Kidney (tissue), 22 donors: ENCODE measurements at places on chromosomes 1 and 21. TPM values are rescaled to one million over a fixed set of nuclear protein-coding genes. Genes with fewer than 3 reads are reported as not detected.

Gene TMEM82
- 2.0 TPM for total RNA-seq

GRCh38 chr1:26387447-26387846 lies 14.9 kb upstream of the ZNF683 start:
- H3K36me3 ChIP-seq, result no peaks in the 10 kb centered on the region
- H3K27ac ChIP-seq, result no peak overlapping the region
- H3K27me3 ChIP-seq, result no peaks in the 10 kb centered on the region
- no peak overlapping the region for H3K4me3 ChIP-seq
- DNase-seq, result no peak
- no peaks in the 10 kb centered on the region for H3K4me1 ChIP-seq

DNA sequence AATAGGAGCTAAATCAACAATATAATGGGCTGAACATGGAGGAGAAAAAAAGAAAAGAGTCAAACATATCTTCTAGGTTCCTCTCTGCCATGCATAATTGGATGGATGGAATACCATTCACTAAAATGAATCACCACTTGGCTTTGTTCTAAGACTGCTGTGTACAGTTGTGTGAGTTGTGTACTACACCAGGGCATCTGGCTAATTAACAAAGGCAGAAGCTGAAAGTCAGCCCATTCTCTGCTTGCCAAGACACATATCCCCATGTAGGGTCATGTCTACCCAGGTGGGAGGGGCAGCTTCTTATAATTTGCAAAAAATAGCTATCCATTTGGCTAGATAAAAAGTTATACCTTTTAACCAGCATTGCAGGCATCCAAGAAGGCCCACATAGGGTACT lies 21.0 kb downstream of the JUN start:
- H3K27me3 ChIP-seq, result no peaks in the 10 kb centered on the region
- H3K4me3 ChIP-seq, result no peak overlapping the region
- H3K4me1 ChIP-seq, result no peaks in the 10 kb centered on the region

GRCh38 chr1:40432644-40433390 lies 17.5 kb upstream of the ZFP69B start:
- no peaks in the 10 kb centered on the region for H3K36me3 ChIP-seq
- no peak overlapping the region for H3K4me3 ChIP-seq
- no peak for DNase-seq
- H3K27ac ChIP-seq, result no peak overlapping the region
- no peaks in the 10 kb centered on the region for H3K4me1 ChIP-seq

- no peak for DNase-seq
- peaks cover 71% of the 10 kb centered on the region for H3K4me1 ChIP-seq
- peak overlapping the region; percentile 71 for H3K27ac ChIP-seq
- no peak overlapping the region for H3K4me3 ChIP-seq
These were observed 19.9 kb downstream of the SOX13 start for GRCh38 chr1:204092632-204093420.

DNA sequence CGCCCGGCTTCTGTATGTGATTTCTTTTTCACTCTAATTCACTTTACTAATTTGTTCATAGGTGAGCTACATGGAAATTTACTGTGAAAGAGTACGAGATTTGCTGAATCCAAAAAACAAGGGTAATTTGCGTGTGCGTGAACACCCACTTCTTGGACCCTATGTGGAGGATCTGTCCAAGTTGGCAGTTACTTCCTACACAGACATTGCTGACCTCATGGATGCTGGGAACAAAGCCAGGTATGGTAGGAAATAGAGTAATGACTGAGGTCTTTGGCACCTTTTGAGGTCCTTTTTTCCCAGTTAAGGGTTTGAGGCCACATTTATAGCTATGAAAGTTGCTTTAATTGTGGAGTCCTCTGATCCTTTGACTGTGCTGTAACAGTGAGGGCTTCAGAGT lies 56.9 kb downstream of the KIF1B start:
- no peak overlapping the region for H3K4me3 ChIP-seq
- H3K36me3 ChIP-seq, result peaks cover 17% of the 10 kb centered on the region
- no peak for DNase-seq
- no peaks in the 10 kb centered on the region for H3K27me3 ChIP-seq

Gene B4GALT3
- 22.9 TPM for total RNA-seq

GRCh38 chr1:49995734-49996133 lies 28.0 kb downstream of the AGBL4 start:
- no peaks in the 10 kb centered on the region for H3K36me3 ChIP-seq
- no peak for DNase-seq
- no peaks in the 10 kb centered on the region for H3K4me1 ChIP-seq
- H3K4me3 ChIP-seq, result no peak overlapping the region
- H3K27ac ChIP-seq, result no peak overlapping the region
- H3K27me3 ChIP-seq, result no peaks in the 10 kb centered on the region

GRCh38 chr1:150429805-150430204 lies 57.4 kb upstream of the TARS2 start:
- no peak overlapping the region for H3K4me3 ChIP-seq
- no peaks in the 10 kb centered on the region for H3K36me3 ChIP-seq
- no peak overlapping the region for H3K27ac ChIP-seq
- no peak for DNase-seq
- no peaks in the 10 kb centered on the region for H3K27me3 ChIP-seq

DNA sequence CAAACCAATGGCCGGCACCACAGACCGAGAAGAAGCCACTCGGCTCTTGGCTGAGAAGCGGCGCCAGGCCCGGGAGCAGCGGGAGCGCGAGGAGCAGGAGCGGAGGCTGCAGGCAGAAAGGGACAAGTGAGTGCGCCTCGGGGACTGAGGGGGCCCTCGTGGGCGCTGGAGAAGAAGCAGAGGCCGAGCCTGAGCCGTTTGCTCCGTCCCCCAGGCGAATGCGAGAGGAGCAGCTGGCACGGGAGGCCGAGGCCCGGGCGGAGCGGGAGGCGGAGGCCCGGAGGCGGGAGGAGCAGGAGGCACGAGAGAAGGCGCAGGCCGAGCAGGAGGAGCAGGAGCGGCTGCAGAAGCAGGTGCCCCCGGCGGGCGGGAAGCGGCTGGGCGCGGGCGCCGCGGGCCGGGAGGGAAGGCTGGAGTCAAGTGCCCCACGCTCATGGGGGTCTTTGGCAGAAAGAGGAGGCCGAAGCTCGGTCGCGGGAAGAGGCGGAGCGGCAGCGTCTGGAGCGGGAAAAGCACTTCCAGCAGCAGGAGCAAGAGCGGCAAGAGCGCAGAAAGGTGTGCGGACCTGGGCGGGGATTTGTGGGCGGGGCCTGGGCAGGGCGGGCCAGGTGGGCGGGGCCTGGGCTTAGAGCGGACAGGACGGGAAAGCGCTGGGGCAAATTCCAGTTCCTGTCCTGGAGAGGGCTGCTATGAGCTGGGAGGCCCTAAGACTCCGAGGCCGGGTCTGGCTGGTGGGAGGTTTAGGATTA lies 22.7 kb downstream of the MAP7D1 start:
- DNase-seq, result peak; percentile 87
- H3K27ac ChIP-seq, result no peak overlapping the region
- H3K4me3 ChIP-seq, result no peak overlapping the region
- H3K36me3 ChIP-seq, result peaks cover 29% of the 10 kb centered on the region

DNA sequence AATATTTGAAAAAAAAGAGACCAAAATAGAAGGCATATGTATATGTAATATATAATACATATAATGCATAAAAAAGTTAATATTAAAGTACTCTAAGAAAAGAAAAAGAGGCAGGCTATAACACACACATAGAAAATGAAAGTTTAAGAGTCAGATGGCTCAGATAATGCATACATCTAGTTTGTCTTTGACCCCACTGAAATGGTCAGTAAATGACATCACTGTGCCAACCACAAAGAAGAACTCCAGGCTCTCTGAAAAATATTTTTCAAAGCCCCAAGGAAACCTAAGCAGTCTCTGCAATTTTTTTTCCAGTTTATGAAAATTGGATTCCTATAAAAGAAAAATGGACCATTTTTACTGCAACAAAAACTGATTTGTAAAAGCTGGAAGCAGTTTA lies 55.4 kb upstream of the SCYL3 start:
- H3K27me3 ChIP-seq, result no peaks in the 10 kb centered on the region
- H3K4me1 ChIP-seq, result no peaks in the 10 kb centered on the region
- no peak for DNase-seq
- H3K27ac ChIP-seq, result no peak overlapping the region
- no peak overlapping the region for H3K4me3 ChIP-seq
- H3K36me3 ChIP-seq, result no peaks in the 10 kb centered on the region

DNA sequence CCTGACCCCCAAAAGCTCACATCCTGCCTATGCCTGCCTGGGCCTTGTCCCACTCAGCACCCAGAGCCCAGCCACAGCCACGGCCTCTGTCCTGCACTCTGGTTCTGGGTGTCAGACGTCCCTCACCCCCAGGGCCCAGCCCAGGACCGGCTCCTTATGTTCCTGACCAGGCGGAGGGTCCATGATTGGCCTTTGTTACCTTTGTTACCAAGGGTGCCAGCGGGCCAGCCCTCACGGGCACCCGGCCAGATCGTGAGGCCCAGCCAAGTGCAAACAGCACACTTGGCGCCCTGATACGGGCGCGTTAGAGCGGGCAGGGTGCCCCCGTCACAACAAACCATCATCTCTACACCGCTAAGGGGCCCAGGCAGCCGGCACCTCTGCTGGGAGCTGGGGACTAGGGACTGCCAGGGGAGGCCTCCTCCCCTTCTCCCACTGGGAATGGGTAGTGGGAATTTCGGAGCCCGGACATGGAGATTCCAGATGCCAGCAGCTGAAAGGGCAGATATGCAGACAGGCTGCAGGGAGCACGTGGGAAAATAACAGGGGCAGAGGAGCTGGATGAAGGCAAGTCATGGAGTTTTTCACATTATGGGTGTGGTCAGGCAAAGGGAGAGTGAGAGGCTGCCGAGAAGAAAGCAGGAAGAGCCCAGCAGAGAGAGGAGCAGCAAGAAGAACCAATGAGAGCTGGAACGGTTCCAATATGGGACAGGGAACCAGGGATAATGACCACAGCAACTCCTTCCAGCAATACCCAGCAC lies 22.1 kb downstream of the HSPG2 start:
- no peaks in the 10 kb centered on the region for H3K36me3 ChIP-seq
- no peak overlapping the region for H3K4me3 ChIP-seq
- H3K4me1 ChIP-seq, result peaks cover 42% of the 10 kb centered on the region
- no peak for DNase-seq
- H3K27ac ChIP-seq, result peak overlapping the region; percentile 43

GRCh38 chr1:243253926-243254232 lies 1.2 kb downstream of the CEP170 start:
- H3K36me3 ChIP-seq, result no peaks in the 10 kb centered on the region
- H3K27me3 ChIP-seq, result no peaks in the 10 kb centered on the region
- H3K27ac ChIP-seq, result peak overlapping the region; percentile 89
- peak overlapping the region; percentile 96 for H3K4me3 ChIP-seq
- H3K4me1 ChIP-seq, result peaks cover 6% of the 10 kb centered on the region
- DNase-seq, result no peak

GRCh38 chr1:4048076-4048475 lies 148.0 kb upstream of the C1orf174 start:
- H3K4me1 ChIP-seq, result no peaks in the 10 kb centered on the region
- H3K27me3 ChIP-seq, result no peaks in the 10 kb centered on the region
- H3K36me3 ChIP-seq, result no peaks in the 10 kb centered on the region
- no peak overlapping the region for H3K27ac ChIP-seq
- DNase-seq, result no peak

Gene ADGRL4
- total RNA-seq, result 43.0 TPM

GRCh38 chr1:111110197-111110899 lies 29.5 kb downstream of the DRAM2 start:
- no peak overlapping the region for H3K27ac ChIP-seq
- H3K27me3 ChIP-seq, result no peaks in the 10 kb centered on the region
- no peaks in the 10 kb centered on the region for H3K36me3 ChIP-seq

Gene TAL1
- total RNA-seq, result 6.5 TPM

Gene CYP4A11
- total RNA-seq, result 23.0 TPM

Gene GLMN
- 7.9 TPM for total RNA-seq

Gene RAVER2
- total RNA-seq, result 9.4 TPM

DNA sequence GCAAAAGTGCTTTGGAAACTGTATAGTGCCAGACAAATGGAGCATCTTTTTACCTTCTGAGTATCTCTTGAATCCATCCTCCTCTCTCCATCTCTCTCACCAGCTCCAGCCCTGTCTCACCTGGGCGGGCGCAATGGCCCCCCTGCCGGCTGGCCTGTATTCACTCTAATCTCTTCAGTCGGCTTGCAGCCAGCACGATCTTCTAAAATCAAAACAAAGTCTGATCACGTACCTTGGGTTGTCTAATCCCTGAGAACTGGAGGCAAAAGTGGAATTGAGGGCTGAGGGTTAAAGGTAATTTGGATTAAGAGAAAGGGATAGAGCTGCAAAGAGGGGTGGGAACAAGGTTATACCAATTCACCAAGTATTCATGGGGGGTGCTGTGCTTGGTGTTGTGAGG lies 46.0 kb upstream of the LRRN2 start:
- H3K4me1 ChIP-seq, result no peaks in the 10 kb centered on the region
- H3K36me3 ChIP-seq, result no peaks in the 10 kb centered on the region
- DNase-seq, result no peak
- H3K4me3 ChIP-seq, result no peak overlapping the region
- H3K27me3 ChIP-seq, result no peaks in the 10 kb centered on the region

Gene FCER1A
- total RNA-seq, result 3.2 TPM

Gene GSTM1
- total RNA-seq, result not detected

DNA sequence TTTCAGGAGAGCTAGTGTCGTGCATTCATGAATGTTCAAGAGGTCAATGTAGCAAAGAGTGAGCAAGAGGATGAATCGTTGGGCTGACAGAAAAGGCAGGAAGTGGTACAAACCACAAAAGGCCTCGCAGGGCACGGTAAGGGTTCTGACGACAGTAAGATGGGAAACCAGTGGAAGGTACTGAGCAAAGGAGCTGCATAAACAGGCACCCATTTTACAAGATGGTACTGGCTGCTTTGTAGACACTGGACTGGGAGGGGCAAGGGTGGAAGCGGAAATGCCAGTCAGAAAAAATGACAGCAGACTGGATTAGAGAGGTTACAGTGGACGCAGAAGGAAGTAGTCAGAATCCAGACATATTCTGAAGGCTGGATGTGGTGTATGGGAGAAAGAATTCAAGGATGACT lies 123.5 kb downstream of the PTPN14 start:
- no peak for DNase-seq
- H3K36me3 ChIP-seq, result no peaks in the 10 kb centered on the region
- H3K27ac ChIP-seq, result no peak overlapping the region

- no peak for DNase-seq
- no peaks in the 10 kb centered on the region for H3K4me1 ChIP-seq
- H3K27me3 ChIP-seq, result no peaks in the 10 kb centered on the region
- no peak overlapping the region for H3K4me3 ChIP-seq
- no peaks in the 10 kb centered on the region for H3K36me3 ChIP-seq
- no peak overlapping the region for H3K27ac ChIP-seq
These were observed 26.7 kb upstream of the ZBTB8B start for GRCh38 chr1:32438136-32438535.

Gene SEMA6C
- 7.6 TPM for total RNA-seq

DNA sequence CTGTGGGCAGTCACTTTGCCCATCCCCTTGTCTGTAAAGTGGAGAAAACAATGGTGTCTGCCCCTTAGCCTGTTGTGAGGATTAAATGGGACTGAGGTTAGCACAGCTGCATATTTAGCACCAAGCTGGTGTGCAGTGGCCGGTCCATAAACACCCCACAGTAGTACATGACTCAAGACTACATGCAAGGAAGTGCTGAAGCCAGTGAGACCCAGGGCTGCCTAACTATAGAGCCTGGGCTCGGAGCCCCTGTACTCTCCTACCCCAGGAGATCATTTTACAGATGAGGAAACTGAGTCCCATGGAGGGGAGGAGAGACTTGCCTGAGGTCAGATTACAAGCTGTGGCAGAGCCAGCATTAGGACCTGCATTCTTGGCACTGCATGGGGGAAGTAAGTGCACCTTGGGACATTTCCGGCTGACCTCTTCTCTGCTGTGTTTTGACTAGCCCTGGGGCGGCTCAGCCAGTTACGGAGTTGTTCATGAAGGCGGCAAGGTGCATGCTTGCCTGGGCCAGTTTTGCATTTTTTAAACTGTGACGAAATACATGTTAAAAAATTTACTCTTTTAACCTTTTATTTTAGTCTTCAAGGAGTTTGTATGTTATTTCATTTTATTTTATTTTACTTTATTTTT lies 3.2 kb downstream of the SERINC2 start:
- no peaks in the 10 kb centered on the region for H3K36me3 ChIP-seq
- H3K27me3 ChIP-seq, result no peaks in the 10 kb centered on the region
- H3K27ac ChIP-seq, result peak overlapping the region; percentile 71
- H3K4me3 ChIP-seq, result no peak overlapping the region
- peaks cover 25% of the 10 kb centered on the region for H3K4me1 ChIP-seq
- peak; percentile 47 for DNase-seq

Gene PARP1
- total RNA-seq, result 71.1 TPM
